ENCODE measurements at places on chromosomes 16 and 17.

- DNase-seq, result no peak
These were observed 176.5 kb upstream of the CDH5 start for GRCh38 chr16:66189951-66190350.

- no peak for DNase-seq
These were observed 736 bp downstream of the CNP start for GRCh38 chr17:41967141-41967920.

GRCh38 chr16:80680839-80681238, 123.6 kb downstream of the CDYL2 start:
- DNase-seq, result no peak

DNA sequence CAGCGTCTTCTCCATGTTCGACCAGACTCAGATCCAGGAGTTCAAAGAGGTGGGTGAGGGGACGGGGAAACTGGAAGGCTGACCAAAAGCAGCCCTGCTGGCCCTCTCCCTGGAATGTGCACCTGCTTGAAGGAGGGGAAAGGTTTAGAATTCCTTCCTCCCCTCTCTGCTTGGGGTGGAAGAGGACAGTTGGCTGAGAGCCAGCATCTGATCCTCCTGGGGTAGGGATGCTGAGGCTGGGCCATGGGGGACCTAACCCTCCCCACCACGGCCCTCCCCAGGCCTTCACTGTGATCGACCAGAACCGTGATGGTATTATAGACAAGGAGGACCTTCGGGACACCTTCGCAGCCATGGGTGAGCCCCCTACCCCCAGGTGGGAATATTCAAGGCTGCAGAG, 1.3 kb downstream of the MYL11 start:
- DNase-seq, result no peak

- DNase-seq, result no peak
These were observed 2.3 kb upstream of the TPPP3 start for GRCh38 chr16:67395458-67396158.

- no peak for DNase-seq
These were observed 1.7 kb downstream of the NGFR start for GRCh38 chr17:49496867-49497147.

DNA sequence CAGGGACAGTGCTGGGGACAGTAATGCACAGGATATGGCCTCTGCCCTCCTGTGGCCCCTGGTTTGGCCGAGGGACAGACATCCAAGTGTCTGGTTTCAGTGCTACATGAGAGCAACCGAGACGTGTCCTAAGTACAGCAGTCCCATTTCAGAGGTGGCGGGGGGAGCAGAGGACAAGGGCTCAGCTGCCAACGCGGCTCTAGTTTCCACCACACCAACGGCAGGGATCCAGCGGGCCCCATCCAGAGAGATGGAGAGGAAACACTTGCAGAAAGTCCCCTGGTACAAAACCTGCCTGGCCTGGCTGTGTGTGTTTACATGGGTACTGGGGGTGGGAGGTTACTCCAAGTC, 125.8 kb upstream of the SMURF2 start:
- no peak for DNase-seq

DNA sequence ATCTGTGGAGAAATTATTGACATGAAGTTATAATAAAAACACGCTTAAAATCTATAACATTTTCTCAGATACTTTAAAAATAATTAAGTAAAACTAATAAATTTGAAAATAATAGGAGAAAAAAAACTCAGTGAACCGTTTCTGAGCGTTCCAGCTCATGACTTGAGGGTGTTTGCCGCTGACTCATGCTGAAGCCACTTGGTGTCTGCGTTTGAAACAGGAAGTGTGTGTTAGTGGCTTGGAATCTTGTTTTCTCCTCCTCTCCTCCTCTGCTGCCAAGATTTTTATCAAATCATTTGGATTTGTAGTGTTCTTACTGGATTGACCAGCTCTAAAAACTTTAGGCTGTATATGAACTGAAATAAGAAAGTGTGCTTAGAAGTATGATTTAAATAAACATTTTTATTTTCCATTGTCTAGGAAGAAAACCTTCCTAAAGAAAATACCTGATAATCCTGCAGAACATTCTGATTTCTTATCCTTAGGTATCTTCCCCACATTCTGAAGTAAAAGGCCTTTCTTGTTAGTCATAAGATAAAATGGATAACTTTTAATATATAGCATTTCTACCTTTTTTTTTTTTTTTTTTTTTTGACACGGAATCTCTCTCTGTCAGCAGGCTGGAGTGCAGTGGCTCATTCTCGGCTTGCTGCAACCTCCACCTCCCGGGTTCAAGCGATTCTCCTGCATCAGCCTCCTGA, 30.8 kb downstream of the USP10 start:
- peak; percentile 84 for DNase-seq

DNA sequence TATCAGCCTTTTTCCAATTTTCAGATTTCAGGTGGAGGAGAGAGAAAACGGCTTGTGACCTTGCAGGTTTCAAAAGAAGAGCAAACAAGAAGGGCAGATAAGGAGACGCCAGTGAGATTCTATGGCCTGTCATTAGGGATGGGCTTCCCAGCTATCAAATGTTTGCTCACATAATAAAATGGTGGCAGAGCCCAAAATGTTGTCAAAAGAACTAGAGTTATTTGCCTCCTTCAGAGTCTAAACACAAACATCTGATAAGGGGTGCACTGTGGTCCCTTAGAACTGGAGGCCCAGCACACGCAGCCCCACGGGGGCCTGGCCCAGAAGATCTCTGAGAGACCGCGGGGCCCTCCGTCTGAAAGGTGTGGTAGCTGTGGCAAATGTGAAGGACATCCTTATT, 46.1 kb upstream of the DDX52 start:
- no peak for DNase-seq

DNA sequence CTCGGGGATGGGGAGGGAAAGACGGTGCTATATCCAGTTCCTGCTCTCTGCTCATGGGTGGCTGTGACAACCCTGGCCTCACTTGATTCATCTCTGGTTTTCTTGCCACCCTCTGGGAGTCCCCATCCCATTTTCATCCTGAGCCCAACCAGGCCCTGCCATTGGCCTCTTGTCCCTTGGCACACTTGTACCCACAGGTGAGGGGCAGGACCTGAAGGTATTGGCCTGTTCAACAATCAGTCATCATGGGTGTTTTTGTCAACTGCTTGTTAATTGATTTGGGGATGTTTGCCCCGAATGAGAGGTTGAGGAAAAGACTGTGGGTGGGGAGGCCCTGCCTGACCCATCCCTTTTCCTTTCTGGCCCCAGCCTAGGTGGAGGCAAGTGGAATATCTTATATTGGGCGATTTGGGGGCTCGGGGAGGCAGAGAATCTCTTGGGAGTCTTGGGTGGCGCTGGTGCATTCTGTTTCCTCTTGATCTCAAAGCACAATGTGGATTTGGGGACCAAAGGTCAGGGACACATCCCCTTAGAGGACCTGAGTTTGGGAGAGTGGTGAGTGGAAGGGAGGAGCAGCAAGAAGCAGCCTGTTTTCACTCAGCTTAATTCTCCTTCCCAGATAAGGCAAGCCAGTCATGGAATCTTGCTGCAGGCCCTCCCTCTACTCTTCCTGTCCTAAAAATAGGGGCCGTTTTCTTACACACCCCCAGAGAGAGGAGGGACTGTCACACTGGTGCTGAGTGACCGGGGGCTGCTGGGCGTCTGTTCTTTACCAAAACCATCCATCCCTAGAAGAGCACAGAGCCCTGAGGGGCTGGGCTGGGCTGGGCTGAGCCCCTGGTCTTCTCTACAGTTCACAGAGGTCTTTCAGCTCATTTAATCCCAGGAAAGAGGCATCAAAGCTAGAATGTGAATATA, 4.8 kb upstream of the LASP1NB start:
- no peak for DNase-seq

GRCh38 chr16:4904942-4905615, 31.9 kb downstream of the PPL start:
- no peak for DNase-seq

- no peak for DNase-seq
These were observed 48.9 kb downstream of the GTF3C1 start for GRCh38 chr16:27500801-27501200.

GRCh38 chr16:14109077-14109775, 38.1 kb downstream of the MRTFB start:
- no peak for DNase-seq

- DNase-seq, result no peak
These were observed 20.9 kb upstream of the PYY start for GRCh38 chr17:43974382-43975266.

GRCh38 chr17:82396601-82397435, 21.3 kb upstream of the HEXD start:
- no peak for DNase-seq

- DNase-seq, result no peak
These were observed 23.7 kb upstream of the XYLT2 start for GRCh38 chr17:50322271-50322670.

- DNase-seq, result peak; percentile 47
These were observed at the start of gene MVP for GRCh38 chr16:29820271-29820701. Gene MVP (plus strand): TSS chr16:29820462. CDS start chr16:29830550, 10,088 bp downstream.

DNA sequence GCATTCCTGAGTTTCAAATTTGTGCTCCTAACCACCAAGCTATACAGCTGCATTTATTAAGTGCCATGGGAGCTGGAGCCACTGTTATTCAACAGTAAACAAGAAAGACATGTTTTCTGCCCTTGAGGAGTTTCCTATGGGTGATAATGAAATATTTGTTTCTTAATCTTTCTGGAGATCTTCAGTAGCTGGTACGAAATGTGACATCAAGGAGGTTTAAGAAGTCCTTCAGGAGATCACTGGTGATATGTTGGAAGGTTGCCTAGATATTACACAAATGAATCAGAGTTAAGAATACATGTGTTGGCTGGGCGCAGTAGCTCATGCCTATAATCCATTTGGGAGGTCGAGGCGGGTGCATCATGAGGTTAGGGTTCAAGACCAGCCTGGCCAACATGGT, 14.9 kb downstream of the RHOT1 start:
- no peak for DNase-seq

- DNase-seq, result no peak
These were observed 270.6 kb downstream of the CPPED1 start for GRCh38 chr16:12532871-12533610.

DNA sequence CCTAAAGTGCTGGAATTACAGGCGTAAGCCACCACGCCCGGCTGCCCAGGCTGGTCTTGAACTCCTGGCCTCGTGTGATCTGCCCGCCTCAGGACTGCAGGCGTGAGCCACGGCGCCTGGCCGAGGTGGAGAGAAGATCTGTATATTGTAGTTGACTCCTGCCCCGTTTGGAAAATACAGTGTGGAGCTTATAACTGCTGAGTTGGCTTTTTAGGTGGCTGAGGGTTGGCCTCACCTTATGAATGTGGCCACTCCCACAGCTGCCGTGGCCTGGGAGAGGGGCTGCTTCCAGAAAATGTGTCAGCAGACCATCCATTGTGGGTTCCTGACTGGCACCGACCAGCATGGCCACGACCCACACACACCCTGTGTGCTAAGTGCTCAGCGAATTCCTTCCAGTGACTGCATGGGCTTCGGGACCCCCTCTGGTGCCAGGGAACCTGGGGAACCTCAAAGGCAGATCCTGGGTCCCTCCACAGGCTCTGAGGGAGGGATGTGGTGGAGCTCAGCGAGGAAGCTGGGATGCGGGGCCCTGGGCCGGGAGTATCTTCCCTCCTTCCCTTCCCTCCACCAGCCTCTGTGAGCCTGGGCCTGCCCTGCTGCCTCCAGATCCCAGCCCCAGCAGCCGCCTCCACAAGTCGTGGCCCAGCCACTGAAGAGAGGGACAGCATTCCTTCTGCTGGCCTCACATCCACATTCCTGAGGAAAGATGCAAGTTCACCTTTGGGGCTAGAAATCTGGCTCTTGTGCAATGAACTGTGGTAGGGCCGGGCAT, 10.9 kb upstream of the RAB11FIP3 start:
- no peak for DNase-seq

DNA sequence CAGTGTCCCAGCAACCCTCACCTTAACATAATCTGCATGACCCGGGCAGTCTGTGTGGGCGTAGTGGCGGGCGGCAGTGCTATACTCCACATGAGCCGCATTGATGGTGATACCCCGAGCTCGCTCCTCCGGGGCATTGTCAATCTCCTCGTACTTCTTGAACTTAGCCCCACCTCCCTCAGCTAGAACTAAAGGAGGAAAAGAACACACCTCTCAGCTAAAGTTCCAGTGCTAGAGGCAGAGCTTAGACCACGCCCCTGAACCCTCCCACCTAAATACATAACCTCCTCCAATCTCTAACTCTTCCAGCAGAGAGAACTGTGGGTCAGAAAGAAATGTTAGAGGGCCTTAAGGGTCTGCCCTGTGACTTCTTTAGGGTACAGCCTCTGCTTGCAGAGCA, 855 bp downstream of the TUFM start:
- no peak for DNase-seq

DNA sequence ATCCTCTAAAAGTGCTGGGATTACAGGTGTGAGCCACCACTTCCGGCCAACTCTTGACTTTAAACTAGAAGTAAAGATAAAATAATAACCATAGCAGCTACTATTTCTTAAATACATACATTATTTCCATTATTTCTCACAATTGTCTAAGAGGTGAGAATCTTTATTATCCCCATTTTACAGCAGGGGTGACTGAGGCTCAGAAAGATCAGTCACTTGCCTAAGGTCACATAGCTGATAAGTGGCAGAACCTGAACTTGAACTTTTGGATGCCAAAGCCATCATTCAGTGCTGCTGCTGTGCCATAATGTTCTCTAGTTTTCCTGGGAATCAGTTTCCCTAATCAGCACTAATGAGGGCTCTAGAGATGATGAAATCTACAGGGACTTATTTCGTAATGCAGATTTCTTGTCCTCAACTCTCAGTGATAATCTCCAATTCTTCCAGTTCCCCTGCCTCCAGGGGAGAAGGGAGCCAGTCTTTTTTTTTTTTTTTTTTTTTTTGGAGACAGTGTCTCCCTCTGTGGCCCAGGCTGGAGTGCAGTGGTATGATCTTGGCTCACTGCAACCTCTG, 25.2 kb upstream of the GPRC5B start:
- no peak for DNase-seq

- DNase-seq, result no peak
These were observed 5.7 kb downstream of the NUPR1 start for GRCh38 chr16:28532940-28533647.

DNA sequence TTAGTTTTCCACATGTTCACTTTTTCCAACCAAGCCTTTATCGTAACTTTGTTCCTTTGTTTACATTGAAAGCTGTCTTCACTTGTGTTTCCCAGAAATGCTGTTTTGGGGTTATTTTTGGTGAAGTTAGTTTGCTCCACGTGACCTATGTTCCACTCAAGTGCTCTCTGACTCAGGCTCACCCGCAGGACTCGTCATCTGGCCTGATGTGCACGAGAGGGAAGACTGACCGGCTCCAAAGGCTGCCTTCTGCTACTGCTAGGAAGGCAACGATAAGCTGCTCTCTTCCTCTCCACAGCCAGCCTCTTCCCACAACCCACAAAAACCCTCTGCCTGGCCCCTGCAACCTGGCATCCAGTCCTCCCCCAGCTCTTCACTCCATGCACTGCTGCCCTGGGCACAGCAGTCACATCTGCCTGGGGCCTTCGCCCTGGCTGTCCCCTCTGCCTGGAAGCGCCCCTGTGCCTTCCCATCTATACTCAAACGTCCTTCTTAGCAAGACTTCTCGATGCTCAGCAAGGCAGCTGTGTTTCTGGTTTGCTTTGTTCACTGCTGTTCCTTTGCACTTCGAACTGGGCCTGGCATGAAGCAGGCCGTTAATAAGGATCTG, 28.0 kb downstream of the ZCCHC14 start:
- DNase-seq, result peak; percentile 67

- no peak for DNase-seq
These were observed 10.6 kb downstream of the PEMT start for GRCh38 chr17:17580662-17581470.

- DNase-seq, result no peak
These were observed 21.1 kb downstream of the TTYH2 start for GRCh38 chr17:74234486-74234885.

- DNase-seq, result no peak
These were observed 16.2 kb upstream of the MRC2 start for GRCh38 chr17:62611292-62611691.

Data from kidney glomerular epithelial cell (primary cell).